ENCODE measurements at places on chromosomes 4 and X. TPM values are rescaled to one million over a fixed set of nuclear protein-coding genes. Genes with fewer than 3 reads are reported as not detected.

The SPP1 gene
- total RNA-seq, result not detected

The PCYT1B gene
- under 0.01 TPM for total RNA-seq

The CEP135 gene
- total RNA-seq, result 8.2 TPM

The ASB12 gene
- total RNA-seq, result not detected

The DMRTC1 gene
- not detected for total RNA-seq

The SMARCA5 gene
- total RNA-seq, result 45.4 TPM

Data from vein endothelial cell (primary cell).